ENCODE measurements at places on chromosomes 1 and 21.

- peak; percentile 68 for DNase-seq
Measured at GRCh38 chr21:46052703-46053651, 44.9 kb upstream of the COL6A2 start.

DNA sequence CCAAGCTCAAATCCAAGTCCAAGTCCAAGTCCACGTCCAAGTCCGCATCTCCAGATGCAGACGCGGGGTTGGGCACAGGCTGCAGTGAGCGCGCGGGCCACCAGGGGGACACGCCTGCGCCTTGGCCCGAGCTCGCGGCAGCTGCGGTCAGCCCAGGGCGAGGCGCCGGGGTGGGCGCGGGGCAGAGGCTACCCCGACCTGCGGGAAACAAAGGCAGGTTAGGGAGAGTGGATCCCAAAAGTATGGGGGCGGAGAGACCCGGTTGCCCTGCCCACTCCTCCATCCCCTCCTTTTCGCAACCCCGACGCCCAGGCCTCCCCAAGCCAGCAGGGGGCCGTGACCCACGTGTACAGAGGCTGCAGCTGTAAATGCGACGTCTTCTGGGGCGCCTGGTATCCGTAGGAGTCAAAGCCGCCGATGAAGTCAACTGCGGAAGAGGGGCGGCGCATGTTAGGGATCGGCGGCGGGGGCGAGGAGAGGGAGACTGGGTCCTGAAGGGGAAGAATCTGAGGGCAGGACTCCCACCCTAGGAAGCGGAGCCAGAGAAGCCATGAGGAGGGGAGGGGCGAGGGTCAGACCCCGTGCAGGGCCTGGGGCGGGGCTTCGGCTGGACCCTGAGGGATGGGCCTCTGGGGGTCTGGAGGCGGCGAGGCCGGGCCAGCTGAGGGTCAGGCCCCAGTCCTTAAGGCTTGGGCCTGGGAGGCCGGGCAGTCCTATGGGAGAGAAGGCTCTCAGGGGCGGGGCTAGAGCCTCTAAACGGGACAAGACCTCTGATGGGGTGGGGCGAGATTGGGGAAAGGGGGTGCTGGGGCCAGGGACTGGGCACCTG lies 58.0 kb downstream of the NKAIN1 start:
- DNase-seq: peak; percentile 65

GRCh38 chr1:22699681-22700520 lies 10.7 kb upstream of the EPHB2 start:
- no peak for DNase-seq

DNA sequence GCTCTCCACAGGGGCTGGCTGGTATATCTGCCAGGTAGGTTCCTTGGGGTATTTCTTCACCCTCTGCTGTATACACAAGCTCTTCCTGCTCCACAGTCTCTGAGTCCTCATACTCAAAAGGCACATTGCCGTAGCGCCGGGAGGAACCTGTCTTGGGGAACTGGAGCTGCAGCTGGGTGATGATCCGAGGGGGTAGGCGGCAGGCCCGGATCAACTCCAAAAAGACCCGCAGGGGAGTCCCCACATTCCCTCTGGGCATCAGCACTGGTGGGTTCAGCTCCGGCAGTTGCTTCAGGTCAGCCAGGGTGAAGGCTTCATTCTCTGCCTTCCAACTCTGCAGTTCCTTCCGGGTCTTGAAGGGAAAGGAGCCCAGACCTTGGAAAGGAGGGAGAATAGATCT lies 2.9 kb downstream of the GPATCH3 start:
- no peak for DNase-seq

DNA sequence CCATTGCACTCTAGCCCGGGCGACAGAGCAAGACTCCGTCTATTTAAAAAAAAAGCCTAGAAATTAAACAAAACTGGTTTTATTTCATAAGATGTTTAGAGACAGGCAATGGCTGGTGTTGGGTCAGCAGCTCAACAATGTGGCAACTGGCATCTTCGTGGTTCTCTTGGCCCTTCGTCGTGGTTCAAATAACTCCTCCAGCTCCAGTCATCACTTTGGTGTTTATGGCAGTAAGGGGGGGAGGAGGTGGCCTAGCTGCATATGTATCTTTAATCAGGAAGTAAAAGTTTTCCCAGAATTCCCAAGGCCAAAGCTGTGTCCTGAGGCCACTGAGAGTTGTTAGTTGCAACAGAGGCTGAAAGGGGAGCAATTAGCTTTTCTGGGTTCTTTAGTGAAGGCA lies 13.0 kb upstream of the LTN1 start:
- no peak for DNase-seq

- DNase-seq: no peak
Measured at GRCh38 chr1:44408632-44409602, 3.9 kb downstream of the RNF220 start.

DNA sequence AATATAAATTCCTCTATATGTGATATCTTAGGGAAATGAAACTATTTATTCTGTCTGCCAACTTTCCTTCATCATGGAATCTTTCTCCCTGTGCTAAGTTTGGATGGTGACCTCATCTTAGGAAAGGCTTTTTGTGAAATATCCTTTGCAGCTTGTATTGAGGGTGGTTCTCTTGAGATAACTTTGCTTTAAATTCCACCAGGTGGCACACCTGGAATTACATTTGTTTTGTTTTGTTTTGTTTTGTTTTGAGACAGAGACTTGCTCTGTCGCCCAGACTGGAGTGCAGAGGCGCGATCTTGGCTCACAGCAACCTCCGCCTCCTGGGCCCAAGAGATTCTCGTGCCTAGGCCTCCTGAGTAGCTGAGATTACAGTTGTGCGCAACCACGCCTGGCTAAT lies 7.6 kb upstream of the CD1A start:
- no peak for DNase-seq

DNA sequence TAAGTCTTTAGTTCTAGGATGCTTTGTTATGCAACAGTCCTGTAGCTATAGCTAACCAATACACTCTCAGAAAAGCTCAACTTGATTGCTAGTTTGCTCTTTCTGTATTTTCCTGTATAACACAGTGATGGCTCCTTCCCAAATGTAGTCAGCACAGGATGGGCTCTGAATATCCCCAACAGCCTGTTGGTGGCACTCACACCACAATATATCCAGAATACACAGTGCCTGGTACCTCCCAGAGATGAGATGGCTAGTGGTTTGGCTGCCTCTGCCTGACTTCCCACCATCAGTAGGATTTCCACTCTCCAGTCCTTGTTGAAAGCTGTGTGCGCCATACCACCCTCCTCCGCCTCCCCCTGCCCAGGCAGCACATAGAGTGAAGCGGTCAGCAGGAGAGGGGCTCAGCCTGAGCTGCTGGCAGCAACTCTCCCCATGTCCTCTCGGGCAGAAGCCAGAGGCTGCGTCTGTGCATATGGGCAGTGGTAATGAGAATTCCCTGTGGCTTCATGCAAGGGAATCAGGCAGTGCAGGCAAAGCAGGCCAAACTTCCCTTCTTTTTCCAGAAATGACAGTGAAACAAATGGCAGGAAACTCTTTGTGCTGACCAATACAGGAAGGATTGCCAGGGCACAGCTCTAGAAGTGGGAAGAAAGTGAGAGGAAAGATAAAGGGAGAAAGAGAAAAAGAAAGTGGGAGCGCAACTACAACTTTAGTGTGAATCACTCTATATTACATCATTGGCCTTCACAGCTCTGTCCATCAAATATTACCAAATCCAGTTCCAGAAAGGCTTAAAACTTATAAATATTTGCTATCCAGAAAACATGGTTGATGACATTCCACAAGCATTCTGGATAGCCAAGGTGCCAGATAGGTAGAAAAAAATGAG lies 49.7 kb downstream of the LMX1A start:
- no peak for DNase-seq

DNA sequence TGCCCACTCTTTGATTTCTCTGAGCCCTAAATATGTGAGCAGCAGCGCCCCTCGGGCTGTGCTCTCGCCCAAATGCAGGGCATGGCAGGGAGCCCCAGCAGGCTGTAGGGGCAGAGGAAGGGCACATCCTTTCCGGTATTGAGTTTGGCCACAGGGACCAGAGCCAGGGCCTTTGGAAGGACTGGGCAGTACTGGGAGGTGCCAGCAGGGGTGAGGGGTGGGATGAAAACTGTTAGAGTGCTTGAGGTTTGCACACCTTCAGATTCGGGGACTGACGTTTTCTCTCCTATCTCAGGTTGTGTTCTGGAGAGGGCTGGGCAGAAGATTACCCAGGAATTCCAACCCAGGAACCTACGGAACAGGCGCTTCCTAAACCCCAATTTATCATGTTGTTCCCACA lies 2.2 kb upstream of the ATP1A2 start:
- DNase-seq: no peak

DNA sequence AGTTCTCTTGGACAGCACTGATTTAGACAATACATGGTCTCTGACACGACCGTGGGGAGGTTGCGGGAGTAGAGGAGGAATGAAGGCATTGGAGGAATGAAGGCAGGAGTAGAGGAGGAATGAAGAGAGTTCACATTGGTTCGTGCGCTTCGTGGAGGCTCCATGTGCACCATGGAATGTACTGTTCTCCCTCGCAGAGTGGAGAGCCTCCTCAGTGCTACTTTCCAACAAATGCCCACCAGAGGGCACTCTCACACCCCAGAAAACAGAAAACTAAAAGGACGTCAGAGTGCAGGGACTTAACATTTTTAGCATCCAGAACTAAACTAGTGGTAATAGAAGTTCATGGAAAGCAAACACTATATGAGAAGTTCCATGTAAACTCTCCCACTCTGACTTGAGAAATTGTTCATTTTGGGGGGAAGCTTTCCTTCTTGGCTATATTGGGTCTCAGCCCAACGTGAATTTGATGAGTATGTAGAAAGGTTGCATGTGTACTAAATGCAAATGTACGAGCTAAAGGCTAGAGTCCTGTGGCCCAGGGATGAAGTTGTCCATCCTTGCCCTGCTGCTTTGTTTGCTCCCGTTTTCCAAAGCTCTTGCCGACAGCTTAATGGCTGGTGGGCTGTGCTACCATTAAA lies 211.6 kb downstream of the LMX1A start:
- DNase-seq: peak; percentile 65

DNA sequence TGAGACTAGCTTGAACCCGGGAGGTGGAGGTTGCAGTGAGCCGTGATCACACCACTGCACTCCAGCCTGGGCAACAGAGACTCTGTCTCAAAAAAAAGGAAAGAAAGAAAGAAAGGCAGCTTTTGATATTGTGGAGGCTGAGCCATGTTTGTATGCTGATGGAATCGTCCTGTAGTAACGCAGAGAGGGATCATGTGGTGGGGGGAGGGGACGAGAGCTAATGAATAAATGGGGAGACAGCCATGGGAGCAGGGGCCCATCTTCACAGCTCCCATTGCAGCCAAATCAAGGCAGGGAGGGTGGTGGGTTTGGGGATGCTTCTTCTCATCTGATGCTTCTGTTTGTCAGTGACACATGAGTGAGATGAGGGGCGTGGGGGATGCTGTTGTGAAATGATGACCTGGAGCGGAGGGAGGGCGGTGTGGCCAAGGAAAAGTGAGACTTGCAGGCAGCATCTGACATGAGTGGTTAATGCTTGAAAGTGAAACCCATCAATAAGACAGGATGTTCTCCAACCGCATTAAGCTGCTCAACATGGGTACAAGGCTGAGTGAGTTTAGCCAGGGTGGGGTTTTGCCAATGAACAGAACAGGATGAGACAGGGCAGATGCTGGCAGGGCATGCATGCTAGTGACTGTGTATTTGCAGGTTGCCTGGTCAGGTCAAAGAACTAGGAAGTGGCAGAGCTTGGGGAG lies 16.7 kb downstream of the SPATA21 start:
- DNase-seq: no peak

- DNase-seq: no peak
Measured at GRCh38 chr1:174190691-174191199, 31.4 kb downstream of the RABGAP1L start.

- DNase-seq: peak; percentile 16
Measured at GRCh38 chr1:163870666-163871065, 548.9 kb downstream of the NUF2 start.

- no peak for DNase-seq
Measured at GRCh38 chr21:24470852-24471251, 1136.4 kb downstream of the MRPL39 start.

DNA sequence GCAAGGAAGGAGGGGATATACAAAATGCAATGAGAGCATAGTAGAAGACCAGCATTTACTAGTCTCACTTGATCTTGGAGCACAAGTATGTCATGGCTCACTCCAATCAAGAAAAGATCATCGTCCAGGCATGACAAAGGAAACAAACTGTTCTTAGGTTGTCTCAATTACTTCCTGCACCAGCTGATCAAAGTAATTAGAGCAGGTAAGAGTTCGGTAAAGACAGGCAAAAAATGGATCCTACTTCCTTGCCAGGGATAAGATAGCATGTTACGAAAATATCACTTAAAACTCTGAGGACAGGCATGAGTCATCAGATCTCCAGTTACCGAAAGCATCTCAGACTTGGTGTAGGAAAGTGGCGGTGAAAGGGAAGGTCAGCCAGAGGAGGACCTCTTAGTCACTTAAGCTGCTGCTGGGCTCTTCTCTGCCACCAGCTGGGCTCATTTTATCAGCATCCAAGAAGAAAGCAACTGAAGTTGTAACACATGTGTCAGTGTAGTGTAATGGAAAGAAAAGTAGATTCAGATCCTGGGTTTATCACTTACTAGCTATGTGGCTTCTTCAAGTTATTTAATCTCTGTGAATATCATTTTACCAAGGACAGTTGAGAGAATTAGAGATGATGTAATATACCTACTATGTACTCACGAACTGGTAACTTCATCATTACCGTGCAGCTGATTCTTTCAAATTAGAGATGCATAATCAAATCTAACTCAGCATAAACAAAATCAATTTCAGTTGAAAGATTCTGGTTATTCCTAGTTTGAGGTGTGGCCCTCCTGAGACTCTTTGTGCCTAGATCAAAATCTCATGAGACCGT lies 46.8 kb downstream of the XCL1 start:
- DNase-seq: peak; percentile 80

- no peak for DNase-seq
Measured at GRCh38 chr1:25369241-25369640, 31.1 kb downstream of the TMEM50A start.

All from AG08395 (cell line).